ENCODE measurements at places on chromosomes 3 and 15. TPM values are rescaled to one million over a fixed set of nuclear protein-coding genes. Genes with fewer than 3 reads are reported as not detected.

- DNase-seq, result no peak
Observed at GRCh38 chr3:46453526-46454208, 11.0 kb downstream of the LTF start.

The FEZF2 gene
- not detected for total RNA-seq

The AMT gene
- 6.4 TPM for total RNA-seq

DNA sequence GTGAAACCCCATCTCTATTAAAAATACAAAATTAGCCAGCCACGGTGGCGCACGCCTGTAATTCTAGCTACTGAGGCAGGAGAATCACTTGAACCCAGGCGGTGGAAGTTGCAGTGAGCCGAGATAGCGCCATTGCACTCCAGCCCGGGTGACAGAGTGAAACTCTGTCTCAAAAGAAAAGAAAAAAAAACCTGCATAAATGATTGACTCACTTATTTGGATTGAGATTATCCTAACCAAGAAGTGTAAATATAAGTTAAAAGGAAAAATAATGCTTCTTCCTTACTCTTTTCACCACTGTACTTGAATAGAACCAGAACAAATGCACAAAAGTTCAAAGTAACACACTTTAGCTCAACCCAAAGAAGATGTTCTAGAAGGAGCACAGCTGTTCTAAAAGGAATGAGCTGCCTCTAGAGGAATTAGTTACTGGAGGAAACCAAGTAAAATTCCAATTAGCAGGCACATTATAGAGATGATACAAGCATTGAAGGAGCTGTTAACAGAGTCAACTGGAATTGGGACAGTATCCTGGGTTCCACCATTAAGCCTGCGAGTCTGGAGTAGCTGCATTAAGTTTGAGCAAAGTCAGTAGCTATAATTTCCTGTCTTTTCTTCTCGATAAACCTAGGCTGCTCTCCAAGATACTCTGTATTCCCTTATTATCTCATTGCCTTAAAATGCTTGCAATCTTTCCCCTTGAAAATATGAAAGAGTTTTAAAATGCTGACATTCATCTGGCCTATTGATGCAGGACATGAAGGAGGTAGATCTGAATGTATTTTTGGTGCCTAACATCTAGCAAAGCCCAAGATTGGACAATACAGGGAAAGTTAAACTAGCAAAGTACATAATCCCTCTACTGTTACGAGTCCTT, 9.5 kb downstream of the MTHFS start:
- DNase-seq, result no peak

The FAM131A gene
- 10.0 TPM for total RNA-seq

GRCh38 chr3:134543113-134543512, 57.3 kb downstream of the CEP63 start:
- no peak for DNase-seq

DNA sequence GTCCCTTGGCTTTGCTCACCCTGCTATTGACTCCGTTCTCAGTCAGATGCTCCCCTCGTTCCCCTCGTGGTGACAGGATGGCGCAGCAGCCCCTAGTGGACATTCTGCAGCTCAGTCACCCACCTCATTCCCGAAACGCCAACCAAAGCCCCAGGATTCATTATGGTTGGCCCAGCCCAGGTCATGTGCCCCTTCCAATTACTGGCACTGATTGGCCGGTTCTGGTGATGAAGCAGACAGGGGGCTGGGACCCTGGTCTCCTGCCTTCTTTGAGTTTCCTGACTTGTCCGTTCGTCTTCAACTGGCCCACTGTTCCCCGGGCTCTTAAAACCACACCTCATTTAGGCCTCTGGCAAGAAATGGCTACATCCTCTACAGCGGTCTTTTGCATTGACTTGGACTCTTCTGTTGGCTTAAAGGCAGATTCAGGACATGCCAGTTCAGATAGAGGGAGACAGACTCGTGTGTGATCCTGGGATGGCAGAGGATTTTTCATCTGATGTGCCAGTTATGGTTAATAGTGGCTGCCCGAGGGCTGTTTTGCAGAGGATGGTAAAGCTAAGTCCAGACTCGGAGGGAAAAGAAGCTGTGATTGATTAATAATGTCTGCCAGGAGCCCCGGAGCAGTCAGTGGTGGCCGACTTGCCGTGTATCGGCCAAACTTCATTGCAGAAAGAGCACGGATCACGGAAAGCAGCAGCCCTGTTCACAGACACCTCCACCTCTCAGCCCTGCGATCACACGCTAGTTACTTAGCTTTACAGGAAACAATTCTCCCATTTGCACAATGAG, 37.8 kb downstream of the LSM3 start:
- no peak for DNase-seq

DNA sequence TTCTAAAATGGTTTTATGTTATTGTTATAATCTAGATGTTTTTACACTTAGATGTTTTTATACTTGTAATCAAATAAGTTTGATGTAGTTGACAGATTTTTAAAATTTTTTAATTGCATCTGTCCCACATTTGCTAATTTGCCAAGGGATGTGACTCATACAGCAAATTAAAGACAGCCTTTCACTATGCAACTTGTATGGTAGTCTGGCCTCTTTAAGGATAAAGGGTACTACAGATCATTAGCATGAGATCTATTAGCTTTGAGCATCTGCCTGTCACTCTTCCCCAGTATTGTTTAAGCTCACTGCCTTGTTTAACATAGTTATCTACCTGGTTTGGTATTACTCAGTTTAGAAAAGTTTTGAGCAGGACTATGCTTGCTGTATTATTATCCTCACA, 83.0 kb downstream of the NPTN start:
- DNase-seq, result no peak

The ATP10A gene
- total RNA-seq, result 51.1 TPM

DNA sequence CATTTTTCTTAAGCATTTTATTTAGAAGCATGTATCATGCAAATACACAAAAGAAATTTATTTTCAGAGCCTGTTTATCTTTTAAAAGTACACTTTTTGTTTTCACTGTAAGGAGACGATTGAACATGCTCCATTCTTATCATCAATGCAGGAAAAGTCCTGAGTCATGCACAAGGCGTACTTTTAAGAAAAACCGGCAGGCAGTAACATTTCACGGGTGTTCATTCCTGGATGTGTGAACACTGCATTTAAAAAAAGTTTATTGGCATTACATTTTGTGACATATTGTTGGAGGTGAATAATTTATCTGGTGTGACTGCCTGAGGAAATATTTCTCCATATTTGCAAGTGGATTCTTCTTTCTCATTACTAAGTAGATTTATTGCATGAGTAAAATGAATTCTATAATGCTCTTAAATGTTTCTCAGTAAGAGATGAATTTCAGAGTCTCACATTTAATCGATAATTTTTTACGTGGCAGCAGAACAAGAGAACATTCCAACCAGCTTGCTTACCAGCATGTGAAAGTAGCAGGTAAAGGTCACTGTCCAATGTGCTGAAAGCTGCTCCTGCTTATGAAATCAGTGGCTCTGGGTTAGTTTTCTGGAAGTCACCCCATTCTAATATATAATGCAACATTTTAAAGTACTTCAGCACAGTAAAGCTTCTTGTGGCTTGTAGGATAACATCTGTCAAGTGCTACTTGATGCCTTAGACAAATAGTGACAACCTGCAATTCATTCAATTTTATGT, 87.0 kb downstream of the SV2B start:
- DNase-seq, result no peak

- no peak for DNase-seq
Observed at GRCh38 chr15:59950603-59951388, 53.3 kb upstream of the FOXB1 start.

The CPNE4 gene
- not detected for total RNA-seq

The IL17RC gene
- 0.61 TPM for total RNA-seq

DNA sequence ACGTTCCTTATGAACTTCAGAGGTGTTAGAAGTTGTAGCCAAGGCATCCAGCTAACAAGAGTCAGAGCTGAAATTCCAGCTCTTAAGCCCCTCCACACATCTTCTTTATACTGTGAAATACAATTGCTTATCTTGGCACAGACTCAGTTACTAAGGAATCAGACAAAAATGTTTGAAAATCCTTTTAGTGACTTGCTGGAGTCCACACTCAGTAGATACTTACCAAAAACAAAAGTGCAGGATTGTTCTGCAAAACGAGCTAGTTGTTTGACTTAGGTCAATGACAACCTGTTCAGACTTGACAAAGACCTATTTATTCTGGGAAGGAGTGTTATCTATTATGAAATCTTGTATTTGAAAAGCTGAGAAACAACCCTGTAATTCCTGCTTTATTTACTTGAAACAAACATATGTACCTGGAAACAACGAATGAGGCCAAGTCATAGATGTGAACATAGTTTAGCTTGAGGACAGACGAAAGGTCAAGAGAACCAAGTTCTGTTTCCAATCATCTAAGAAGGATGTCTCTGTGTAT, 38.5 kb downstream of the B3GNT5 start:
- no peak for DNase-seq

The PEX5L gene
- not detected for total RNA-seq

DNA sequence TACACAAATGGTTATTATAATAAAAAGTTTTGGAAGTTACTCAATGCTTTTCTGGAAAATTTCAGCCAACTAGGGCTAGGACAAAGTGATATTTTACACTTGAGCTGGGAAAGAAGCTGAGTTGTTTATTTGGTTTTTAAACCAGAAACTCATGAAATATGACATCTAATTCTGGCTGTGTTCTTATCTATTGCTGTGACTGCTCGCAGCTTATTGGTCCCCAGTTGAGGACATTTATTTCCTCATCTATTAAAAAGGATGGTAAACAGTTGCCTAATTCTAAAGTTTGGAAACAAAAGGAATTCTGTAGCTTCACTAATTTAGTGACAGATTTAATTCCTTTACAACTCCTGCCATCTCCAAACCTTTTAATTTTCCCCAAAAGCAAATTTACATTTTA, 487.6 kb upstream of the IL12A start:
- DNase-seq, result no peak

The SSUH2 gene
- not detected for total RNA-seq

DNA sequence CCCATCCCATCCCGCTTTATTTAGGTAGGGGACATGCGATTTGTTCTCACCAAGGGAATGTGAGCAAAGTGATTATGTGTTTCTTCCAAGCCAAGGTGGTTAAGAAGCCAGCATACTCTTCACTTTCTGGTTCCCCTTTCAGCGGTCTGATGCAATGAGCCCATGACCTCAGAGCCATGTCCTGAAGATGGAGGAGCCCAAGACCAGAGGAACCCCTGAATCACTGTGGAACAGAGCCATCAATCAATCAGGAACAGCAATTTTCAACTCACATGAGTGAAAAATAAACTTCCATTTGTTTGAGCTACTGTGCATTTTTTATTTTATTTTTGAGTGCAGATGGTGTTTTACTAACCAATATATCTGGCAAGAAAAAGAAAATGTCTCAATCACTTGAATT, 10.8 kb downstream of the THRB start:
- DNase-seq, result no peak

DNA sequence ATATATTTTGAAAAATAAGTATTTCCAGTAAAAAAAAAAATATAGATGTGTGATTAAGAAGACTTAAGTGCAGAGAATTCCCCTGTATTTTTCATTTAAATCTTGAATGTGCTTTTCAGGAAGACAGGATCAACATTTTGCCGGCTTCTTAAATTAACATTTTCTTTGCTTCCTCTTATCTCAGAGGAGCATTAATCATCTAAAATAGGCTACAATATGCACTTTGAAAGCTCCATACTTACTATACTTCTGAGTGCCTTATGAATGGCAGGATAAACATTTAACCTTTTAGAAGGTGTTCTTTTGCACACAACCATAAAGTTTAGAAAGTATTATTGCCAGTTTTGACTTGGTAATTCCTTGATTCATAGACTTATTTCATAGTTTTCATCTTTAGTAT, 164.3 kb downstream of the ECT2 start:
- DNase-seq, result no peak

GRCh38 chr3:72844436-72844993, 3.7 kb downstream of the SHQ1 start:
- no peak for DNase-seq

DNA sequence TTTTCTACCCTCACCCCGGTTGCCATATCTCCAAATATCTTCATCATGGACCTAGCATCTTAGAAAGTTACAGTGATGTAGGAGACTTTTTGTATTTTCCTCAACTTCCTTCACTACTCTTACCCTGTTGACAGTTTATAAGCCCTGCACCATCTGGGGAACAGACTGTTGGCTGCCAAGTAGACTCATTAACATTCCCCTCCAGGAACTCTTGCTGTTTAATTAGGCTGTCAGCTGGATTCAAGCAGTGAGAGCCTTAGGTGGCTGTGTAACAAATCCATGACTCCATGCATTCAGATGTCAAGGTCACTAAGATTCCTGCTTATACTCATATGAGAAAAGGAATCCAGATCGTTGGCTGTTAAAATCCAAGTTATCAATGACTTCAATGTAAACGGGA, 198.3 kb downstream of the NAALADL2 start:
- DNase-seq, result no peak

- DNase-seq, result no peak
Observed at GRCh38 chr15:95365511-95366107, 964.9 kb upstream of the NR2F2 start.

The KCNMB3 gene
- 1.7 TPM for total RNA-seq

The TNFAIP8L3 gene
- total RNA-seq, result not detected

The CLDN18 gene
- not detected for total RNA-seq

The NAALADL2 gene
- total RNA-seq, result not detected

The ZIC4 gene
- total RNA-seq, result not detected

- no peak for DNase-seq
Observed at GRCh38 chr3:189557824-189558223, 73.4 kb upstream of the TP63 start.

The GXYLT2 gene
- not detected for total RNA-seq

DNA sequence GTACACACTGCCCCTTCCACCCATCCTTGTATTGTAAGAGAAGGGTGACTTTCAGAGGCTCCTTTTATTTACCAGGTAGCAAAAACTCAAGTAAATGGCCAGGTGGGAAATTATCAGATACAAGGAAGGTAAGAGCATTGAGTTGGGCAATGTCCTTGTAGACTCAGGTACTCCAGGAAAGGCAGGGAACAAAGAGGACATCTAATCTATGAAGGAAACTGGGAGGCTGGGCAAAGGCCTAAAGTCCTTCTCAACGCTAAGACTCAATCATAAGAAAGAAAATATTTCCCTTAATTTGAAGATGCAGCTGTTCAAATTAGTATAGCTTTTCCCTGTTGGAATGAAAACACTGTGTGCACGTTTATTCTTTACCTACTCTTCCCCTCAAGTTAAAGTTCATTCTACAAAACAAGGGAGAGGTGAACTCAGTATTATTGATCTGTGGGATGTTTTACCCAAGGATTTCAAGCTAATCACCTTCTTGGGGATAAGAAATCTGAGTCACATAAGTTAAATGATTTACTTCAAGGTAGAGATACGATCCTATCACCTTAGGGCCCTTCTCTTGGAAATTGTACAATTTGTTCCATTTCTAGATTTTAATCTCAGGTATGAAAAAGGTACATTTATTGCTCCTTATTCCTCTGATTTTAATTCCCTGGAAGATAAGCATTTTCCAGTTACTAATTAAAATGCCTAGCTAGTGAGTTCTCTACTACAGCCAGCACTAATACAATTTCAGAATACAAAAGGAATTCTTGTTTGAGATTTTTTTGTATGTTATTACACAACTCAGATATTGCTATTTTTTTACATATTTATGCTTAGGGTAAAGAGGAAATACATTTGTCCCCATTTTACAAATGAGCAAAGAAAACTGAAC, 80.6 kb downstream of the PLD1 start:
- DNase-seq, result no peak

The LDHAL6B gene
- total RNA-seq, result not detected

The CCK gene
- total RNA-seq, result not detected

The OR5K4 gene
- total RNA-seq, result not detected
